ENCODE measurements at places on chromosomes 12 and 14. TPM values are rescaled to one million over a fixed set of nuclear protein-coding genes. Genes with fewer than 3 reads are reported as not detected.

GRCh38 chr12:13193505-13194231 lies 2.9 kb upstream of the EMP1 start:
- H3K27me3 ChIP-seq, result no peaks in the 10 kb centered on the region
- no peaks in the 10 kb centered on the region for H3K36me3 ChIP-seq
- no peaks in the 10 kb centered on the region for H3K4me1 ChIP-seq
- no peak overlapping the region for H3K27ac ChIP-seq
- no peak overlapping the region for H3K4me3 ChIP-seq

GRCh38 chr12:48022180-48022521 lies 17.9 kb upstream of the COL2A1 start:
- H3K27me3 ChIP-seq, result peaks cover 5% of the 10 kb centered on the region
- no peaks in the 10 kb centered on the region for H3K36me3 ChIP-seq
- H3K4me3 ChIP-seq, result no peak overlapping the region
- no peak overlapping the region for H3K27ac ChIP-seq
- no peak for DNase-seq

GRCh38 chr12:49170924-49171323 lies 18.0 kb downstream of the TUBA1A start:
- no peak for DNase-seq
- no peaks in the 10 kb centered on the region for H3K36me3 ChIP-seq
- H3K27me3 ChIP-seq, result no peaks in the 10 kb centered on the region
- H3K27ac ChIP-seq, result no peak overlapping the region

- H3K27me3 ChIP-seq, result no peaks in the 10 kb centered on the region
- H3K36me3 ChIP-seq, result no peaks in the 10 kb centered on the region
- H3K4me1 ChIP-seq, result peaks cover 46% of the 10 kb centered on the region
- DNase-seq, result no peak
Measured at GRCh38 chr12:131104463-131105350, 151.0 kb downstream of the ADGRD1 start.

DNA sequence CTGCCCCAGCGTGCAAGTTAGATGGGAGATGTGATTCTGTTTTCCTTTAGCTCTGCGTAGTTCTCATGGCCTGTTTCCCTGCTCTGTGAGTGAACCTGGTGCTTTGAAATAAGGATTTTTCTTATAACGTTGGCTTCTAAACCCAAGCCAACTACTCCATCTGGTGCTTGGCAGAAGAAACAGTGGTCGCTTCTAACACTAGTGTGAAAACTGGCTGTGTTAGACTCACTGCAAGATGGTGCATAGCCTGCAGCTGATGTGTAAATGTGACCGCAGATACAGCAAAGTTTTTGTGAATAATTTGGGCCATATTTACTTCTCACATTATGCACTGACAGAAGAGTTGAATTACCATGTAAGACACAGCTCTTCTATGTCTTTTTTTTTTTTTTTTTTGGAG lies 12.2 kb downstream of the GTF2H3 start:
- H3K36me3 ChIP-seq, result peaks cover 25% of the 10 kb centered on the region
- no peaks in the 10 kb centered on the region for H3K27me3 ChIP-seq
- no peak overlapping the region for H3K4me3 ChIP-seq
- no peak overlapping the region for H3K27ac ChIP-seq
- DNase-seq, result no peak
- H3K4me1 ChIP-seq, result no peaks in the 10 kb centered on the region

DNA sequence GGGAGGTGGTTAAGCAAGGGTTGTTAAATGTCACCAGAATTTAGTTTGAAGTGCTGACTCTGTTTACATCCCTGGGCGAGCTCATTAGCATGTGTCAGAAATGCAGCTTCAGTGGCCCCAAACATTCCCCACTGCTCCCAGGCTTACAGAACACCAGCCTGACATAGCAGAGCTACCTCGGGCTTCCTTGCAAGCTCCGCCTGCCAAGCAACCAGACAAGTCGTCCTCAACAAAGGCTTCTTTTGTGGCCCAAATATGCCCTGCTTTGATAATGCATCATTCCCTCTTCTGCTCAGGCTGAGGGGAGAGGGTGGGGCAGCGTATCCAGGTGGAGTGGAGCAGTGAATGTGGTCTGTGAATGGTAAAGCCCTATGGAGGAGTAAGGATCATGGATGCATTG lies 28.0 kb downstream of the ERH start:
- H3K27ac ChIP-seq, result no peak overlapping the region
- no peaks in the 10 kb centered on the region for H3K36me3 ChIP-seq
- H3K4me3 ChIP-seq, result no peak overlapping the region
- no peak for DNase-seq
- H3K27me3 ChIP-seq, result no peaks in the 10 kb centered on the region
- H3K4me1 ChIP-seq, result no peaks in the 10 kb centered on the region

DNA sequence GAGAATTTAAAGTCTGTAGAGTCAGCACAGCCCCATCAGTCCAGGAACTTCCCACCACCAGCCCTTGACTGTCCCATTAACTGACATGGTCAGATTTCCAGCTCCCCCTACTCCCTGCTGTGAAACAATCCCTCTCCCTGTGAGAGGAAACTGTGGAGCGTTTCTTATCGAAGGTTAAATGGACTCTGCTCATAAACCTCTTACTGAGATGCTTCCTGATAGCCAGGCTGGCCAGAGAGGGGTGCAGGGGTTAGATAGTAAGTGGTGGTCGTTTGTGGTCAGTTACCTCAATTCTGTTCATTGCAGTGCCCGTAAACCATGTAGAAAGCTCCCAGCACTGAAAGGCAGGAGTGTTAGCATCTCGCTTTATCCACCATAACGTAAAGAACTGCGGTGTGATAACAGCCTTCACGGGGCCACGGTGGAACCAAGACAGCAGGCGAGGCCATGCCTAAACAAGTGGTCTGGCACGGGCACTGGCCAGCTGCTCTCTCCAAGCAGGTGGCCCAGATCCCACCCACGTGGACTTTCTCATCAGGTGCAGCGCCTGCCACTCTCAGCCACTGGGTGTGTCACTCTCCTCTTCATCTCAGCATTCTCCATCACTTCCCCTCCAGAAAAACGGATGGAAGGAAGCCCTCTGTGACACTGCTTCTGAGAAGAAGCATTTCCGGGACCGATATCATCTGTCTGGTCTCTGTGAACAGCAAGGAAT lies 102.2 kb downstream of the FBXL14 start:
- DNase-seq, result no peak
- no peak overlapping the region for H3K27ac ChIP-seq
- no peak overlapping the region for H3K4me3 ChIP-seq
- H3K27me3 ChIP-seq, result no peaks in the 10 kb centered on the region

DNA sequence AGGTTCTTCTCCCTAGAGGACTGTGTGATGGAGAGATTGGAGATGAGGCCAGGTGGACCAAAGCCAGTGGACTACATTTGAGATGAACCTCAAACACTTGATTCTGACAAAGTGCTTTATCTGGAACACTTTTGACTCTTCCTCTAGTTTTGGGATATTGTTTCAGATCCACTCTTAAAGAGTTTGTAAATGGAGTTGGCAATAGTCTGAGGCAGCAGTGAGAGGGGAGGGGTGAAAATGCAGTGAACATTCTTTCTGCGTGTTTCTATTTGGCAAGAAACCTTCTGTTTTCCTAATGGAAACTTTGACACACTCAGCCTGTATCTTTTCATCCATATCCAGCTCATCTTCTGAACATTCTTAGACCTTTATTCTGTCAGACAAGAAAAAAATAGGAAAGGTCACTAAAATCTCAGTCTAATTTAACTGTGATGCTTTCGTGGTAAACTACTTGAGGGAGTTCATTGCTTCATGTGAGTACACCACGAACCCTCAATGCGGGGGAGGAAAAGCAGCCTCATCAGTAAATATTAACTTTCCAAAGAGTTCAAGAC lies 57.4 kb upstream of the KCNJ8 start:
- no peak overlapping the region for H3K27ac ChIP-seq
- no peaks in the 10 kb centered on the region for H3K36me3 ChIP-seq
- no peak for DNase-seq
- H3K4me1 ChIP-seq, result no peaks in the 10 kb centered on the region
- H3K27me3 ChIP-seq, result no peaks in the 10 kb centered on the region
- H3K4me3 ChIP-seq, result no peak overlapping the region

DNA sequence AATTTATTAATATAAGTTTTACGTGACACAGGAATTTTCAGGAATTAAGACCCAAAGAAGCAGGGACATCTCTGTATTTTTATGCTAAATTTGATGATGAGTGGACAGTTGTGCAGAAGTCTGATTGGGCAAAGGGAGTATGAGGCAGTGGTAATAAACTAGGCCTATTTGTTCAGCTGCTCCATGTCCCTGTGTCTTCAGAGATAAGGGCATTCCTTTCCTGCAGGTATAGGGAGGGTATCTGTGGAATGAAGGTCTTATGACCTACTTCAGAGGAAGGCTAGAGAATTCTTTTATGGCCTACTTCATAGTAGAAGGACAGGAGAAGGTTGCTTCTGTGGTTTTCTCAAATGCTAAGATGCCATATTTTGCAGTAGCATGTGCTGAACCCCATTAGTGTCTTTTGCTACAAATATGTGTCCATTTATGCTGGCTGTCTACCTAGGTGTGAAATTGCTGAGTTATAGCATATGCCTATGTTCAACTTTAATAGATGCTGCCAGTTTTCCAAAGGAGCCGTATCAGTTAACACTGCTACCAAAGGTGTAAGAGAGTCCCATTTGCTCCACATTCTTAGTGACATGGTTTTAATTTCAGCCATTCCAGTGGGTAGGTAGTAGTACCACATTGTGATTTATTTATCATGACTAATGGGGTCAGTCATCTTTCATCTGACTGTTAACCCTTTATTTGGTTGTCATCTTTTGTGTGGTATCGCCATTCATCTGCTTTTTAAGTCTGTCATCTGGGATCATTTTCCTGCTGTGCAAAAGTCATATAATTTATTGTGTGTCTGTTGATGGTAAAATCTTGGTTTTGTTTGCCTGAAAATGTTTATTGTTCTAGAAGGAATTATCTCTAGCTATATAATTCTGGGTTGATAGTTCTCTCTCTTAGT lies 410.7 kb upstream of the RGS6 start:
- peaks cover 26% of the 10 kb centered on the region for H3K4me1 ChIP-seq
- H3K4me3 ChIP-seq, result no peak overlapping the region
- H3K27ac ChIP-seq, result no peak overlapping the region
- no peaks in the 10 kb centered on the region for H3K27me3 ChIP-seq
- DNase-seq, result no peak

DNA sequence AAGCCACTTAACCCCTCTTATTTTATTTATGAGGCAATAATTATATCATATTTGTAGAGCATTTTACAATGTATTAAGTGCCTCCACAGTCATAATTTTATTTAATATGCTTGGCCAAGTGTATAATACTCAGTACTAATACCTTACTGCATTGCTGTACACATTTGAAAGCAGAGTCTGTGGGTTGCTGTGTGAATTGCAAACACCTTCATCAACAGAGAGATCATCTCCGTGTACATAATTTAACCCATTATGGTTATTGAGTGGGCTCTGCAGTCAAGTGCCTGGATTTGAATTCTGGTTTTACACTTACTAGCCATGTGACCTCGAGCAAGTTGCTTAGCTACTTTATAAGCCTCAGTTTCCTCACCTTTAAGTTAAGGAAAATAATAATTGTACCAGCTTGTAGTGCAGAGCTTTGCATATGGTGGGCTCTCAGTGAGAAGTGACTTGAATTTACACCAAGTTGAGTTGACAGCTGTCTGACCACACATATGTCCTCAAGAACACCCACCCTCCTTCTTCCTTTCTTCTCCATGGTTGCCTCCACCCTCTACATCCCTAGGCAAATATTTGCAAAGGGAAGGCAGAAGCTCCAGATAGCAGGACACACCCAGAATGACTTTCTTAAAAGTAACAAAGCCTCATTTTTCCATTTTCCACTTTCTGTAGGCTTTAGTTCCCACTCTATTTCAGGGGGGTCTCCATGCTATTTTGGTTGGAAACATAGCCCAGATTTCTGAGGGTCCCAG lies 12.3 kb downstream of the CRACR2A start:
- no peaks in the 10 kb centered on the region for H3K27me3 ChIP-seq
- DNase-seq, result no peak
- no peaks in the 10 kb centered on the region for H3K4me1 ChIP-seq
- H3K4me3 ChIP-seq, result no peak overlapping the region

- DNase-seq, result no peak
- H3K36me3 ChIP-seq, result no peaks in the 10 kb centered on the region
- no peaks in the 10 kb centered on the region for H3K27me3 ChIP-seq
- H3K27ac ChIP-seq, result no peak overlapping the region
- no peak overlapping the region for H3K4me3 ChIP-seq
Measured at GRCh38 chr14:47596860-47597259, 78.5 kb downstream of the MDGA2 start.

DNA sequence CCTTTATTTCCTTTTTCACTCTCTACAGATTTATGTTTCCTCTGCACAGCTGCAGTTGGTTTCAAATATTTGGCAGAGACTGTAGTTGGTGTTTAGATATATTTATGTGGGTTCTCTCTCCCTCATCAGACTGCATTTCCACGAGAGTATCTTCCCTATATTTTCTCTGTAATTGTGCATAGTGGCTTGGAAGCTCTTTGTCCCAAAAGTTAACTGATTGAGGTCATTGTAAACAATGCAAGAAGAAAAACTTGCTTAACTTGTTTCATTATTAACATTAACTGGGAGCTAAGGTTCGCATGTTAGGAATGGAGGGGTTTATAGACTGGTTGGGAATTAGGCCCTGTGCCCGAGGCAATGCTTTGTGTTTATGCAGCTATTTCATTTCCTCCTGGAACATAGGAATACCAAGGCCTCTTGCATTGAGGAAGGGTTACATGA lies 216.9 kb upstream of the HMGA2 start:
- H3K4me1 ChIP-seq, result no peaks in the 10 kb centered on the region
- H3K27me3 ChIP-seq, result no peaks in the 10 kb centered on the region
- H3K36me3 ChIP-seq, result no peaks in the 10 kb centered on the region
- no peak overlapping the region for H3K4me3 ChIP-seq
- no peak overlapping the region for H3K27ac ChIP-seq

DNA sequence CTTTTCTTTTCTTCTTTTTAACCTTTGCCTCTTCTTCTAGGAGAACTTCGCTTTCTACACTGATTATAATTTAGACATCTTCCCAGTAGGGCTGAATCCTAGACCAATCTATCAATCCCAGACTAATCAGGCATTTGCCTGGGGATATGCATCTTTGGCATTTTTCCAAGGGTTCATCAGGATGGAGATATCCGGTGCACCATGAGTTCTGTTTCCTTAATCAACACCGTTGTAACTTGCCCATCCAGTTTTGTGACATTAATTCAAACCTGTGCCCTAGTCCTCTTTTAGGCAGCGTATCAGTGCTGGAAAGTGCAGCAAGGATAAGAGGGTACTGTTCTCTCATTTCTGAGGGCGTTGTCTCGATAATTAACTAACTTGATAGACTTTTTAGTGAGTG lies 617 bp upstream of the MGP start:
- no peak overlapping the region for H3K4me3 ChIP-seq
- H3K36me3 ChIP-seq, result no peaks in the 10 kb centered on the region
- peaks cover 9% of the 10 kb centered on the region for H3K4me1 ChIP-seq
- H3K27ac ChIP-seq, result no peak overlapping the region

MIPOL1 gene
- not detected for total RNA-seq

CMA1 gene
- not detected for total RNA-seq
